Activated CD4-positive, alpha-beta T cell treated with anti-CD3 and anti-CD28 coated beads, Interleukin-2, amount 50 U/mL, for 1 hour (primary cell): ENCODE measurements at places on chromosomes 16 and 17.

GRCh38 chr16:85123891-85124635 is 11.8 kb upstream of the CIBAR2 start:
- no peak for DNase-seq

- DNase-seq, result no peak
These were observed 17.4 kb downstream of the ADGRG1 start for GRCh38 chr16:57645691-57646387.

GRCh38 chr17:28282596-28282995 is 36.4 kb upstream of the TMEM97 start:
- DNase-seq, result no peak

DNA sequence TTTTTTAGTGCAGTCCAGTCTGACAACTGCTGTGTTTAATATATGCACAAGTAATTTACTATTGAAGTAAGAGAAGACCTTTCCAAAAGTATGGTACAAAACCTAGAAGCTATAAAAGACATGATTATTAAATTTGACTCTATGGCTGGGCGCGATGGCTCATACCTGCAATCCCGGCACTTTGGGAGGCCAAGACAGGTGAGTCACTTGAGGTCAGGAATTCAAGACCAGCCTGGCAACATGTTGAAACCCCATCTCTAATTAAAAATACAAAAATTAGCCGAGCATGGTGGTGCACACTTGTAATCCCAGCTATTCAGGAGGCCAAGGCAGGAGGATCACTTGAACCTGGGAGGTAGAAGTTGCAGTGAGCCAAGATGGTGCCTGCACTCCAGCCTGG is 41.4 kb upstream of the VWA3A start:
- no peak for DNase-seq

GRCh38 chr16:30470170-30470512 is 2.4 kb upstream of the ITGAL start:
- DNase-seq, result no peak

DNA sequence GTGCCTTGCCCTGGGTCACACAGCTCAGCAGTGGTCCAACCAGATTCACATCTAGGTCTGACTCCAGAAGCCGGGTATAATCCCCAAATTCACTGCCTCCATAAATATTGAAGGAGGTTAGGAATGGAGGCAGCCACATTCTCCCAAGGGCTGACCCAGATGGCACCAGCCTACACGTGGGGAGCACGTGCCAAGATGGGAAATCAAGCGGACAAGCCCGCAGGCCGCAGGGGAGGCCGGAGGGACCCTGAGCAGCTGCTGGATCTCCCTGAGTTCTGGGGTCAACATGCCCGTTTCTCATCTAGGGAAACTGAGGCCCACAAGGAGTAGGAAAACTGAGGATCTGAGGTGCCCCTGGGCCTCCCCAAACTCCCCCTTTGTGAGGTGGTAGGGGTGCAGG is 32.2 kb upstream of the CNEP1R1 start:
- DNase-seq, result no peak

DNA sequence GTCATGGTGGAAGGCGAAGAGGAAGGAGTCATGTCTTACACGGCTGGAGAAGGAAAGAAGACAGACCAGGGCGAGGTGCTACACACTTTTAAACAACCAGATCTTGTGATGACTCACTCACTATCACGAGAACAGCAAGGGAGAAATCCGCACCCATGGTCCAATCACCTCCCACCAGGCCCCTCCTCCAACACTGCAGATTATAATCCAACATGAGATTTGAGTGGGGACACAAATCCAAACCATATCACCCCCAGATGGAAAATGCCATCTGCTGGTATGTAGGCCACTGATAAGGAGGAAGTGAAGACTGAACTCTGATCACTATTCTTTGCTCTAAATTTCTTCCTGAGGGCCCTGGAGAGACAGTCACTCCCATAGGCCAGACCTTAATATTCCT is 7.5 kb upstream of the ITGAX start:
- no peak for DNase-seq

DNA sequence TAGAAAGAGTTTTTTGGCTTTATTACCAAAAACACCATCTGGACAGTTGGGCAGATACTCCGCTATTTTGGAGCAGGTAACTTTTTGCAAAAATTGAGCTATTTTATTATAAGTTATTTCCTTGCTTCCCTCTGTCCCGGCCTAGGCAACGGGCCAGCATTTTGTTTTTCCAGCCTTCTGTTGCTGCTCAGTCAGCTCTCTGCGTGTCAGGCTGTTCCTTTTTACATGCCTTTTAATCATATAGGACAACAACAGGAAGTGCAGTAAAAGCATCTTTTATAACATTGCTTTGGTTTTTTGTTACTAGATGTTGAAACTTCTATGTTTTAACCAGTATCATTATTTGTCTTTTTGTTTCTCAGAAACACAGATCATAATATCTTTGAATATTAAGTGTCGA is 30.4 kb downstream of the PPM1D start:
- no peak for DNase-seq

- no peak for DNase-seq
These were observed 3.0 kb upstream of the CCL1 start for GRCh38 chr17:34366010-34366409.

DNA sequence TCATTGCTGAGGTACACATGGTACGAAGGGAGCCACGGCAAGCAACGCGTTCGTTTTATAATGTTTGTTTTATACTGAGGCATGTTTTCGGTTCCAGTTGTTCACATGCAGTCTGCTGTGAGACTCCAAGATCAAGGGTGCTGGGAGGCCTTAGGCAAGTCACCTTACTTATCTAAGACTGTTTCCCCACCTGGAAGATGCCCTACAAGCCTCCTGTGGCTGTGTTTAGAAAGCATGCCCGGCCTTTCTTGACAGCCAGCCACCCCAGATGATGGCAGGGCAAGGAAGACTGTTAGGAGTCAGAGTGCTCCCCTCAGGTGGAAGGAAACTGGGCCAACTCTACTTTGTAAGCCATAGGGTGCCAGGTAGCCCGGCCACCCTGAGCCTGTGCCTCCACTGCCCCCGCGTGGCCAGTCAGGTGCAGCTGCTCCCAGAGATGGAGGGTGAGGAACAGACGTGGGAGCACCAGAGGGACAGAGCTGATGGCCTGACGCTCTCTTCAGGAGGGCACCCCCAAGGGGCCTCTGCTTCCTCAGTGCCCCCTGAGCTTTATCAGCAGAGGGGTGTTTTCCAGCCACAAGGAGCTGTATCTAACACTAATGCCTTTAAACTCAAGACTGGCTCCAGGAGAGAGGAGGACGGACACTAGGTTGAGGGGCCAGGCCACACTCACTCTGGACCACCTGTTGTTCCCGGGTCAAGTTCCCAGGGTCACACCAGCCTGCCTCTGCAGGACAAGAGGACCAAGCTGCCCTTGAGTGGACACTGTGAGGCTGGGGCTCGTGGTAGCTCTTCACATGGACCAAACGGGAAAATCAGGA is 5.4 kb downstream of the NAT9 start:
- peak; percentile 79 for DNase-seq

GRCh38 chr17:59345476-59345875 is 14.0 kb downstream of the YPEL2 start:
- no peak for DNase-seq

- DNase-seq, result no peak
These were observed 37.8 kb downstream of the CDH8 start for GRCh38 chr16:61998460-61998859.
